ENCODE measurements at places on chromosomes 7 and 10.

DNA sequence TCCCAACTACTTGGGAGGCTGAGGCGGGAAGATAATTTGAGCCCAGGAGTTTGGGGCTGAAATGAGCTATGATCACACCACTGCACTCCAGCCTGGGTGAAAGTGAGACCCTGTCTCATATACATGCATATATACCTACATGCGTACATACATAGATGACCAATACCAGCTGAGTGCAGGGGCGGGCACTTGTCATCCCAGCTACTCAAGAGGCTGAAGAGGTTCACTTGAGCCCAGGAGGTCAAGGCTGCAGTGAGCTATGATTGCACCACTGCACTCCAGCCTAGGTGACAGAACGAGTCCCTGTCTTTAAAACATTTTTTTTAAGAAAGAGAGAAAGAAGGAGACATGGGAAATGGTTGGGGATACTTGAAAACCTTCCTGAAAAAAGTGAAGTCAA is 17.4 kb upstream of the PROSER2 start:
- DNase-seq = no peak

DNA sequence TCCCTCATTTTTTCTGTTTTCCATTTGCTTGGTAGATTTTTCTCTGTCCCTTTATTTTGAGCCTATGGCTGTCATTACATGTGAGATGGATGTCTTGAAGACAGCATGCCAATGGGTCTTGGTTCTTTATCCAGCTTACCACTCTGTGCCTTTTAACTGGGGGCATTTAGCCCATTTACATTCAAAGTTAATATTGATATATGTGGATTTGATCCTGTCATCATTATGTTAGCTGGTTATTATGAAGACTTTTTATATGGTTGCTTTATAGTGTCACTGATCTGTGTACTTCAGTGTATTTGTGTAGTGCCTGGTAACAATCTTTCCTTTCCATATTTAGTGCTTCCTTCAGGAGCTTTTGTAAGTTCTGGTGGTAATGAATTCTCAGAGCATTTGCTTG is 89.3 kb upstream of the UNC5B start:
- DNase-seq = no peak

- no peak for DNase-seq
These were observed 80.0 kb upstream of the UNC5B start for GRCh38 chr10:71132321-71132810.

- no peak for DNase-seq
These were observed 98.9 kb downstream of the CARD11 start for GRCh38 chr7:2944739-2945138.

DNA sequence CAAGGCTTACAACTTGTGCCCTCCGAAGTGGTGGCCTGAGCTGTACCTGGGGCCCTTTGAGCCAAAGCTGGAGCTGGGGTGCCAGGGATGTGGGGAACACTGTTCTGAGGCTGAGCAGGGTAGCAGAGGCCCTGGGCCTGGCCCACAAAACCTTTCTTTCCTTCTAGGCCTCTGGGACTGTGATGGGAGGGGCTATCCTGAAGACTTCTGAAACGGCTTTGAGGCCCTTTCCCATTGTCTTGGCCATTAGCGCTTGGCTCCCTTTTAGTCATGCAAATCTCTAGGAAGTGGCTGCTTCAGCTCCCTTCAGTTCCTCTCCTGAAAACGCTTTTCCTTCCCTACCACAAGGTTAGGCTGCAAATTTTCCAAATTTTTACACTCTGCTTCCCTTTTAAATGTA is 16.8 kb upstream of the CRYGN start:
- DNase-seq = no peak

- DNase-seq = no peak
These were observed 847.2 kb downstream of the CCSER2 start for GRCh38 chr10:85175635-85176034.
